ENCODE measurements at places on chromosomes 2 and 18. TPM values are rescaled to one million over a fixed set of nuclear protein-coding genes. Genes with fewer than 3 reads are reported as not detected.

The LRRTM1 gene
- total RNA-seq = not detected

The SLC4A5 gene
- total RNA-seq = 0.14 TPM

The LCT gene
- total RNA-seq = not detected

The STPG4 gene
- total RNA-seq = not detected

The CGREF1 gene
- total RNA-seq = 0.70 TPM

The PPM1G gene
- 114 TPM for total RNA-seq

The SLC19A3 gene
- total RNA-seq = 0.23 TPM

The GALNT14 gene
- total RNA-seq = 22.8 TPM

The POLR1A gene
- 18.8 TPM for total RNA-seq

Measured in airway epithelial cell (primary cell).